ENCODE measurements at places on chromosomes 12 and 14.

DNA sequence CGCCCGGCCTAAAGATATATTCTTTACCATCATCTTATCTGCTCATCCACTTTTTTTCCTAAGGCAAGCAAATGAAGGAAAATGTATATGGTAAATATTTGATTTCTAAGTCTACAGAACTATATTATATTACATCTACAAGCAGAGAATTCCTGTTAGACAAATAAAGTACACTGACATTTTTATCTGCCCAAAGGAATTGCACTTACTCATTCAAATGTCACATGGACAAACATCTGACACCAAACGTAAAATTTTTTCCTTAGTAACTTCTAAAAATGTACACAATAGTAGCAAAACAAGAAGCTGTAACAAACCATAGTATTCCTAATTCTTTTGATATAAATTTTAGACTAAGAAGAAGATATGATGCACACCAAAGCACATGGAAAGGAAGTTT is 51.0 kb downstream of the SPPL3 start:
- DNase-seq: no peak

- no peak for DNase-seq
These were observed 230.0 kb downstream of the GLT1D1 start for GRCh38 chr12:129083121-129083840.

DNA sequence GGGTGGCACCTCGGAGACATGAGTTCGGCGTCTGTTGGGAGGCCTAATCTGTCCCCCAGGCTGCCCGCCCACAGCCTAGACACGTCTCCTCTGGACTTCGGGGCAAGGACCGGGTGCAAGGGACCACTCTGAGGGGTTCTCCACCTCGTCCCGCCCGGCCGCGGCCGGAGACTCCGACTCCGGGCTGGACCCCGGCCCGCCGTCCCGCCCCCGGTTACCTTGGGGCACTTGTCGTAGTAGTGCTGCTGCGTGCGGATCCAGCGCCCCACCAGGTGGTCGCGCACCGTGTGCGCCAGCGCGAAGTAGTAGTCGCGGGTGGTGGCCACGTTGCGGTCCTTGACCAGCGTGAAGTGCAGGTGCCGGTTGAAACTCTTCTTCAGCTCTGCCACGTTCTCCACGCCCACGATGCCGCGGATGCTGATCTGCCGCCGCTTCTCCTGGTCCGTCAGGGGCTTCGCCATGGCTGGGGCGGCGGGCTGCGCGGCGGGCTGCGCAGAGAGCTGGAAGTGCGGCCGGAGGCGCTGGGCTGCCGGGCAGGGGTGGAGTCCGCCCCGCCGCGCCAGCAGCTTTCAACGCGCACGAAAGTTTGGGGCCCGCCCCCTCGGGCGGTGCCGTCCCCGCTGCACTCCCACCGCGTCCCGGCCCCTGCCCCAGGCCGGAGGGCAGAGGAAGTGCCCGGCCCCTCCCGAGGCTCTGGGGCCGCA is at the start of gene PYGL:
TSS of gene PYGL (minus strand) at position 541 of the 704 bp plus-strand sequence. CDS start at position 461, 80 bp downstream.
- DNase-seq: peak; percentile 17

DNA sequence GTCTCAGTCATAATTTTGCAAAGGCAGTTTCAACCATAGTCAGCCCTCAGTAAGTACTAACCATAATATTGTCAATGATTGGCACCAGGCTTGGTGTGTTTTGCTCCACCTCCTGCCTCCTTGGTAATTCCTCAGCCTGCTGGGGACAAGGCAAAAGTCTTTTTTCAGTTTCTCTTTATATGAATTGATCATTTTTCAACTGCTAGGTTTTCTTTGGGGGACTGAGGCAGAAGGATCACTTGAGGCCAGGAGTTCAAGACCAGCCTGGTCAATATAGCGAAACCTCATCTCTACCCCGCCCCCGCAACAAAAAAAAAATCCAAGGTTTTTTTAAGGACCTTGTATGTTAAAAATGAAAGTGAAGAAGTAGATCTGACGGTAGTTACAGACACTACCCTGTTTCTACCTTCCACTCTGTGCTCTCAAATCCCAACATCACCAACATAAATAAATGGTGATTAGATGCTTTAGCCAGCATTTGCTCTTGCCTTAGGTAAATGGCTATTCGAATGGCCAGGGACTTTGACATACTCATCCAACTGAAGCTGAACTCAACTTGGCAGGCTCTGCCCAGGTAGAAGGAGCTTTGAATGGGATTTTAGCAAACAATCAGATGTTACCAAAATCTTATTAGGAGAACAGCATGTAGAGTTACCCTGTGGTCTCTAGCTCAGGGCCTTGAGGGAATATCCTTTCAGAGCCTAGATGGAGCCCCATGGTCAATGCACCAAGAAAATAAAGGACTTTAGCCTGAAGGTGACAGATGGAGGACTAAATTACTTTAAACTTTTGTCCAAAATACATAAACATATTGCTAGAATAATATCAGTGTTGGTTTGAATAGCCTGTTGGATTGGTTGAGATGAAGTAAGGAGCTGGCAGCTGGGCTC is 126.9 kb upstream of the AMIGO2 start:
- DNase-seq: no peak

GRCh38 chr12:76047742-76048141 is 16.2 kb upstream of the PHLDA1 start:
- no peak for DNase-seq

DNA sequence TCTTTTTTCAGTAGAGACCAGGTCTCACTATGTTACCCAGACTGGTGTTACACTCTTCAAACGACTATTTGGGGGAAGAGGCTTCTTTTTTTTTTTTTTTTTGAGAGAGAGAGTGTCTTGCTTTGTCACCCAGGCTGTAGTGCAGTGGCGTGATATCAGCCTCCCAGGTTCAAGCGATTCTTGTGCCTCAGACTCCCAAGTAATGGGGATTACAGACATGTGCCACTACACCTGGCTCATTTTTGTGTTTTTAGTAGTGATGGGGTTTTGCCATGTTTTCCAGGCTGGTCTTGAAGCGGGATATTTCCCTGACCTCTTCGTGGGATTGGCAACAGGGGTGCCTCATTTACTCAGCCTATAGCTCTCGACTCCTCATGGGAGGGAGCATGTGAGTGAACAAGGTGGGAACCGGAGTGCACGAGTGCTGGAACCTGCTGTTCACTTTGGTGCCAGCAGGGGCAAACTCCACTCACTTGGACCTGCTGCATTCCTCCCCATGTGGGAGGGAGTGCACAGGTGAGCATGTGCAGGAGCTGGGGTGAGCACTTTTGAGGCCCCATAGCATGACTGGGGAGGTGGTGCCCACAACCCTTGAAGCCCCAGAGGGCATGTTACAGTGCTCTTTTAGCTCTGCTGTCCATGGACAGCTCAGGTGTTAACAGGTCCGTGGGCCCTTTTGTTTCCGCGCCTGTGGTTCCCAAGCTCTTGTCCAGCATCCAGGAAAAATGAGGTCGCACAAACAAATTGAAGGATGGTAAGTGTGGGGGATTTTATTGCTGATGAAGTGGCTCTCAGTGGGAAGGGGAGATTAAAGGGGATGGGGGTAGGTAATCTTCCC is 79.1 kb upstream of the HECTD1 start:
- no peak for DNase-seq

Measured in activated CD4-positive, alpha-beta T cell treated with anti-CD3 and anti-CD28 coated beads, Interleukin-2, Interleukin-4, amounts not matched to agents 100 ng/mL and 50 ng/mL, durations not matched to agents 16 hours and 8 hours (primary cell).